Activated naive CD4-positive, alpha-beta T cell treated with anti-CD3 and anti-CD28 coated beads for 36 hours (primary cell): ENCODE measurements at places on chromosomes 2 and 18.

DNA sequence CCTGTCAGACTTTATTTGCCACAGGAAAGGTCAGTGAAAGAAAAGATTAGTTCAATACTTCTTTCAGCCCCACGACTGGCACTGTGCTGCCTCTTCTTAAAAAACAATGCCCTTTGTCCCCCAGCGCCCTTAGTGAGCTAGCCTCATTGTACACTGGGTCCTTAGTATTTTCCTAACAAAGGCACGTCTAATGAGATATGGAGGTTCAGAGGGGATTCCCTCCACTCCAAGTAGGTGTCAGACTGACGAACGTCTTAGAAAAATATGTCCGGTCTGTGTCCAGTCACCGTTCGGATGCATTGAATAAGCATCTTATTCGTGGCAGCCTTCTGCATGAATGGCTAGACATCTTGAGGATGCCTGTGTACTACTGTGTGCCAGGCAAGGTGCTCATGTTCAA lies 1.1 kb downstream of the FECH start:
- no peak for DNase-seq
- peaks cover 9% of the 10 kb centered on the region for H3K36me3 ChIP-seq
- H3K27me3 ChIP-seq = no peaks in the 10 kb centered on the region
- H3K27ac ChIP-seq = no peak overlapping the region
- peaks cover 25% of the 10 kb centered on the region for H3K4me1 ChIP-seq

GRCh38 chr2:220198896-220199295 lies 571.5 kb downstream of the SLC4A3 start:
- no peaks in the 10 kb centered on the region for H3K4me1 ChIP-seq
- H3K27me3 ChIP-seq = no peaks in the 10 kb centered on the region
- H3K36me3 ChIP-seq = no peaks in the 10 kb centered on the region
- H3K27ac ChIP-seq = no peak overlapping the region

- H3K4me1 ChIP-seq = no peaks in the 10 kb centered on the region
- DNase-seq = no peak
- no peak overlapping the region for H3K4me3 ChIP-seq
- H3K27ac ChIP-seq = no peak overlapping the region
Measured at GRCh38 chr18:75658330-75658729, 230.8 kb upstream of the SMIM21 start.

DNA sequence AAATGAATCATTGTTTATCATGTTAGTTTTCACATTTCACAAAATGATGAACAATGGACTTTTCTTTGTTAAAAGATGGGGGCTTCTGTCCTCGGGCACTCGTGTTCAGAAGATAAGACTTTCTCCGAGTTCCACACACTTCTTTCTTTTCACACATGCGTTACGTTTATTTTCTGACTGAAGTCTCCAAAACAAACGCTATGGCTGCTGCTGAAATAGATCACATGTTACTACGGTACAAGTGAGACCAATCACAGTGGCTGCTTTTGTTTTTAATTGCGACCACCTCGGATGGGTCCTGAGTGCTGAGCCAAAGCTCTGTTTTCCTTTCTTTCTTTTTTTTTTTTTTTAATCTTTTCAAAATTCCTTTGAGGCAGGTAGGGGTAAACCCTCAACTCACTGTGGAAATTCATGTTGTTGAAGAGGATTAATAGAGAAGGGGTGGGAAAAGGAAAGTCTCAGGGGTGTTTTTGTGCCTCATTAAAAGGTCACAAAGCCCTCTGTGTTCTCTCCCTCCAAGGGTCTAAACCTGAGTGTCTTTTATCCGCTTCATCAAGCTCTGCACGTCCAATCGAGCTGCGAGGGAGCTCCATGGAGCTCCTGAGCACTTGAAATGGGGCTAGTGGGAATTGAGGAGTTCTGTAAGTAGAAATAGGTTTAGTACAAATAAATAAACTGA lies 48.2 kb downstream of the ARL4C start:
- H3K27me3 ChIP-seq = no peaks in the 10 kb centered on the region
- peak overlapping the region; percentile 96 for H3K27ac ChIP-seq
- H3K4me1 ChIP-seq = peaks cover 83% of the 10 kb centered on the region
- peaks cover 16% of the 10 kb centered on the region for H3K36me3 ChIP-seq
- DNase-seq = no peak
